ENCODE measurements at places on chromosomes 4 and X.

- no peak overlapping the region for H3K4me3 ChIP-seq
- no peak for DNase-seq
- no peak overlapping the region for H3K27ac ChIP-seq
- no peaks in the 10 kb centered on the region for H3K27me3 ChIP-seq
Observed at GRCh38 chr4:108213308-108213707, 44.6 kb upstream of the LEF1 start.

DNA sequence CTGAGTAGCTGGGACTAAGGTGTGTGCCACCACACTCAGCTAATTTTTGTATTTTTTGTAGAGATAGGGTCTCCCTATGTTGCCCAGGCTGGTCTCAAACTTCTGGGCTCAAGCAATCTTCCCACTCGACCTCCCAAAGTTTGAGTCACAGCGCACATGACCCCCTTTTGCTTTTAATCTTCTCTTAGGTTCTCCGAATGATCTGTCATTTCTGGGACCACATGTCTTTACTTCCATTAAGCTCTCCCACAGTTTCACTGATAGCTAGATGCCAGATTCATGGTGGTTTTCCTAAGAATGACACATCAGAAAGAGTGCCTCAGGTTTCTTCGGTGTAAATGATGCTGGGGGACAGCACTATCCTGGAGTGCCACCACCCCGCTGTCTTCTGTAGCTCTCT is 17.9 kb downstream of the PRKX start:
- no peak overlapping the region for H3K27ac ChIP-seq
- H3K4me3 ChIP-seq: no peak overlapping the region
- no peaks in the 10 kb centered on the region for H3K36me3 ChIP-seq
- no peaks in the 10 kb centered on the region for H3K27me3 ChIP-seq
- H3K4me1 ChIP-seq: peaks cover 15% of the 10 kb centered on the region

DNA sequence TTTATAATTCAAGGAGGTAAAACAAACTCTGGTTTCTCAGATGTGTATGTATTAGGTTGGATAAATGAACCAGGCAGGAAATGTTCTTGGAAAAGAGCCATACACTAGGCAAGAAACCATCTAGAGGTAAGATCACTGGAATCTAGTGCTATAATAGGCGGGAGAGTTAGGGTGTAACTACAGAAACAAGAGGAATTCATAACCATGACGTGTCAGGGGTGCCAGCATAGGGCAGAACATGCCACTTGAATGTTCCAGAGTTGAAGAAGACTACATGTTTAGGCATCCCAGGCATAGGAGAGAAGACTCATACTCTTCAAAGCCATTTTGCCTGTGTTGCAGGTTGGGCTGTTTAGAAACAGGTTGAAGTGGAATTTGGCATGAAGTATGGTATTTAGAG is 198.7 kb downstream of the CCNG2 start:
- no peaks in the 10 kb centered on the region for H3K36me3 ChIP-seq
- H3K4me1 ChIP-seq: no peaks in the 10 kb centered on the region
- no peak overlapping the region for H3K27ac ChIP-seq
- no peak for DNase-seq
- no peak overlapping the region for H3K4me3 ChIP-seq

- no peaks in the 10 kb centered on the region for H3K27me3 ChIP-seq
- H3K27ac ChIP-seq: no peak overlapping the region
Observed at GRCh38 chrX:23578079-23578478, 89.2 kb upstream of the PRDX4 start.

DNA sequence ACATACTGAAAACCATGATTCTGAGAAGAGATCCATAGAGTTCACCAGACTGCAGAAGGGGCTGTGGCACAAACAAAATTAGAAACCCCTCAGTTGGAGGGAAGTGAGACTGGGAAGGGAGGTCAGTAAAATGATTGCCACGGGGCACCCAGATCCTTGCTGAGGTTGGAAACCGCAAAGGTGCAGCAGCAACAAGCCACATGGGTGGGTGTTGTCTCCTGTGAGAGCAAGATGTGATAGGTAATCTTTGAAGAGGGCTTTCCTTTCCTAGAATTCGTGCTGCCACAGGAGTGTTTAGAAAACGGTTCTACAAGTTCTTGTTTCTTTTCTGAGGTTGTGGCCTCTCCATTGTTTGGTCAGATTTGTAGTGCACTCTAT is 85.5 kb downstream of the NFKB1 start:
- peak; percentile 25 for DNase-seq
- H3K4me3 ChIP-seq: no peak overlapping the region
- peaks cover 69% of the 10 kb centered on the region for H3K36me3 ChIP-seq

All from DND-41 (cell line).